ENCODE measurements at places on chromosomes 1 and 21.

- no peak for DNase-seq
These were observed 21.0 kb upstream of the ATP13A2 start for GRCh38 chr1:17032741-17033140.

- no peak for DNase-seq
These were observed 25.2 kb upstream of the AGO1 start for GRCh38 chr1:35857830-35858229.

DNA sequence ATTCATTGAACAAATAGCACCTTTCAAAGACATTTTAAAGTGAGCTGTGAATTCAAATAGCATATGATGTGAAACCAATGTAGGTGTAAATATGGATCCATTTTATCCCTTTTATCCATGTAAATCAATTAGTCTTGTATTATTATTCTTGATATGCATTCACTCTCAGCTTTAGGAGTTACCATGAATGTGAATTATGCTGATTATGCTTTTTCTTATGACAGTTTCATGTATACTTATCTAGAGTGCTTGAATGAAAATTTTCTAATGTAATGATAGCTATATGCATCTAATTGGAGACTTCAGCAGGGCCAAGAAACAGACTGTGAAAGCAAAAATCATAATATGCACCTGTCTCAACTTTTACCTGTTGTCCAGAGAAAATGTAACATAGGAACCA lies 226.6 kb upstream of the ST6GALNAC5 start:
- no peak for DNase-seq

DNA sequence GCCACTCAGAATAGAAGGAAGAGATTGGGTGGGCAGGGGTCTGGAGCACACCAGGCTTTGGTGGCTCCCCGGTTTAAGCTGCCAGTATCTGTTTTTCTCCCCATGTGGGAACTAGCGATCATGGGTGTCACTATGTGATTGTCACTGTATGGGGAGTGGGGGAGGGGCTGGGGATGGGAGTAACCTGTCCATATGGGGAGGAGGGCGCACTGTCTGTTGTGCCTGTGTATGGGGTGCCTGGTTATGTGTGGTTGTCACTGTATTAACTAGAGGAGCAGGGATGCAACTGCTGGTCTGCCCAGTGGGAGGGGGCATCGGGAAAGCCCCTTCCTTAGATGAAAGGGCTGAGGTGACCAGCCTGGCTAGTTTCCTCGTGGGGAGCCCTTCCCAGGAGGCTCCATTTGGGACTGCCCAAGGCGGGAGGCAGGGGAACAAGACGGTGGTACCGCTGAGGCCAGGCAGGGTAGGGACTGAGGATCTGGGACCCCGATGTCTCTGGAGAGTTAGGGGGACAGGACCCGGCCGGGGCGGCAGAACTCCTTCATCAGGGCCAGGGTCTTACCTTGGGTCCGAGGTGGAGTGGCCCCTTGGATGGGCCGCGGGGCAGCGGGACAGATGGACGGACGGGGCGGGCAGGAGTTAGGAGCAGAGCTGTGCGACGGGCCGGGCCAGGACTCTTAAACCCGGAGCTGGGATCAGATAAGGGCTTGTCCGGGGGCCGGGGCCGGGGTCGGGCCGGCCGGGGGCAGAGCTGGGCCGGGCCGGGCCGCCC lies at the start of gene KCNJ10:
TSS of gene KCNJ10 (minus strand) at position 701 of the 772 bp plus-strand sequence. CDS start 27,628 bp downstream, outside the sequence.
- no peak for DNase-seq

DNA sequence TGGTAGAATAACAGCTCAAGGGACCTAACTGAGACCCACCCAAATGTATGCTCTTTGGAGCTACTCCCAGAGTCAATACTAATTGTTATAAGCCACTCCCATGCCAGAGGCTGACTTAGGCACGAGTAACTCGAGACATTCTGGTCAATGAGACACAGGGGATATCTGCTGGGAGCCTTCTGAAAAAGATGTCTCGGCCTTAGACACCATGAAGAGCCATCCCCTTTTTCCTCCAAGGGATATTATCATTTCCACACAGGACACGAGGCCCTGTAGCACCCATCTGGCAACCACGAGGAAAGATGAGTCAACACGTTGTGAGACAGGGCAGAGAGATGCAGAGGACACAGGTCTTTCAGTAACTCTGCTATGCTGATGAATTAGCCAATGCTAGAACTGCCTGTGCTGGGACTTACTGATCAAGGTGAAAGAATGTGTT lies 30.7 kb downstream of the ITPKB start:
- DNase-seq = peak; percentile 30

- no peak for DNase-seq
These were observed 58.5 kb downstream of the MAP10 start for GRCh38 chr1:232863544-232864275.

DNA sequence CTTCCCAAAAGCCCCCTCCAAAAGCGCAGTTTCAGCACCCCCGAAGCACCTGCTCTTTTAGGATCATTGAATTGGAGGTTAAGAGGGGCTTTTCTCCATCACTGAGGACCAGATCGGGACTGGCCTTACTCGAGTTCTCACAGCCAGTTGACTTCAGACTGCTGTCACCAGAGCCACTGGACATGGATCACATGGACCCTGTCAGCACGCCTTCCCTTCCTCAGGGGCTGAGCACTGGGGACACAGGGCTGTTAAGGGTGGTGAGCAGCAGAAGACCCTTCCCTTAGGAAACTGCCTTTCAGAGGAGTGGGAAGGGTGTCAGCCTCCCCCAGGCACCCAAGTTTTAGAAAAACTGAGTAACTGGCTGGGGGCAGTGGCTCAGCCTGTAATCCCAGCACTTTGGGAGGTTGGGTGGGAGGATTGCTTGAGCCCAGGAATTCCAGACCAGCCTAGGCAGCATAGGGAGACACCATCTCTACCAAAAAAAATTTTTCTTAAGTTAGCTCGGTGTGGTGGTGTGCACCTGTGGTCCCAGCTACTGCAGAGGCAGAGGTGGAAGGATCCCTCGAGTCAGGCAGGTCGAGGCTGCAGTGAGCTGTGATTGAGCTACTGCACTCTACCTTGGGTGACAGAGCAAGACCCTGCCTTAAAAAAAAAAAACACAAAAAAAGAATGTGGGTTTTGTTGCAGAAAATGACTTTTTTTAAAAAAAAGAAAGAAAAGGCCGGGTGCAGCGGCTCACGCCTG lies 584 bp upstream of the FGR start:
- no peak for DNase-seq

All from NCI-H1436 treated with DMSO at 0.1 percent for 48 hours (cell line).